ENCODE measurements at places on chromosomes 11 and 22.
A peak's percentile ranks its signal among the peaks of the same experiment; 100 is the strongest.

DNA sequence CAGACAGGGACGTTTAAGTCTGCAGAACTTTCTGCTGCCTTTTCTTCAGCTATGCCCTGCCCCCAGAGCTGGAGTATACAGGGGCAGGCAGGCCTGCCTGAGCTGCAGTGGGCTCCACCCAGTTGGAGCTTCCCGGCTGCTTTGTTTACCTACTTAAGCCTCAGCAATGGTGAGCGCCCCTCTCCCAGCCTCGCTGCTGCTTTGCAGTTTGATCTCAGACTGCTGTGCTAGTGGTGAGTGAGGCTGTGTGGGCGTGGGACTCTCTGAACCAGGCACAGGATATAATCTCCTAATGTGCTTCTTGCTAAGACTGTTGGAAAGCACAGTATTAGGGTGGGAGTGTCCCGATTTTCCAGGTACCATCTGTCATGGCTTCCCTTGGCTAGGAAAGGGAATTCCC, 38.5 kb downstream of the NELL1 start:
- DNase-seq = no peak

- no peak for DNase-seq
Observed at GRCh38 chr11:119343726-119344125, 2.8 kb downstream of the MFRP start.

DNA sequence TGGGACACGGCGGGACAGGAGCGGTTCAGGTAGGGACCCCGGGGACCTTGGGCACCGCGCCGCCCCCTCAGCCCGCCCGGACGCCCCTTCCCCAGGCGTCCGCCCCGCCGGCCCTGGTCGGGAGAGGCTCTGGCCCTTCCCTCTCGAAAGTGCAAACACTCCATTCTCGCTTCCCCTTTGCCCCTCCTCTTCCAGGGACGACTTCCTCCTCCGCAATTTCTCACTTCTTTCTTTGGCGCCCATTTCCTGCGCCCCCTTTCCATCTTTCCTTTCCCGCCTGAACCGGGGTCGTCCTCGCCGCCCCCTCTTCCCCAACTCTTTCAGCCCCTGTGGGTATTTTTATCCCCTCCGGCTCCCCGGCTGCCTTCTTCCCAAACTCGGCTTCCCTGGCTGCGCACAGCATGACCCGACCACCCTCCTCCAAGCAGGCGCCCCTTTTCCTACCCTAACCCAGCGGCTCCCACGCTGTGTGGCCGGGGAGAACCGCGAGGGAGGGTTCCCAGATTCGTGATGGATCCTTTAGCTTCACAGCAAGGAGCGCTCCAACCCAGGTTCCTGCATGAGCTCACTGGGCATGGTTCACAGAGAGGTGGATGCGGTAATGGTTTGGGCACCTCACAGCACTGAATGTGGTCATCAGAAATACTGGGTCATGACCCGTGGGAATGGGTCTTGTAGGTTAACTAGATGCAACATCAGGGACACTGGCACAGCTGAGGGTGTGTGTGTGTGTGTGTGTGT, 689 bp downstream of the RAB39A start:
- peak; percentile 6 for DNase-seq

DNA sequence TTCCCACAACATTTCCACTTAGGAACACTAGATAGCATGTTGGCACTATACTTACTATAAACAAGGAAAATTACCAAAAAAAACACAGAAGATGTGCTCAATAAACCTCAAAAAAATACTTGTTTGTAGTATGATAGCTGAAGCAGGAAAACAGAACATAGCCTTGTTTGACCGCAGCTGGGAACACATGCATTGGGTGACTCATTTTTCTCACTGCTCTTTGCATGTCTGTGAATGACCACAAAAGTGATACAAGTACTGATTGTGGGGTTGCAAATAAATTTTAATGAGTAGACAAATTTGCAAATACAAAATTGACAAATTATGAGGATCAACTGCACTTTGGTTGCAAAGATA, 22.8 kb upstream of the GUCY1A2 start:
- no peak for DNase-seq
